ENCODE measurements at places on chromosomes 7 and 10.

DNA sequence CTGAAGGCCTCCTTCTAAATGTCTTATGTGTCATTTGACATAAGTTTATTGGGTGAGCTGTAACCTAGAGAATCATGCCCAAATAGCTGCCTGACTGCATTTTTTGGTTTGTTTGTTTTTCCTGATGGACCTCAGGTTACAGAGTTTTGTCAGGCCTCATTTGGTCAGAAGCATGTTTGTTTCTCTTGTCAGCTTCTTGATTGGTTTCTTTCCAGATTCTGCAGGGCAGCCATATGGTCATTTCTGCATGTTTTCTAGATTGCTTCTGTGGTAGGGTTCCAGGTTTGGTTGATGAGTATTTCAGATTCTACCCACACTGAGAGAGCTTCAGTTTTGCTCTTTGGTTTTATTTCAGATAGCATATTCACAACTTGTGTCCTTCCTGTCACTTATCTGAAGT is 28.0 kb downstream of the GLCCI1 start:
- peak; percentile 4 for DNase-seq

DNA sequence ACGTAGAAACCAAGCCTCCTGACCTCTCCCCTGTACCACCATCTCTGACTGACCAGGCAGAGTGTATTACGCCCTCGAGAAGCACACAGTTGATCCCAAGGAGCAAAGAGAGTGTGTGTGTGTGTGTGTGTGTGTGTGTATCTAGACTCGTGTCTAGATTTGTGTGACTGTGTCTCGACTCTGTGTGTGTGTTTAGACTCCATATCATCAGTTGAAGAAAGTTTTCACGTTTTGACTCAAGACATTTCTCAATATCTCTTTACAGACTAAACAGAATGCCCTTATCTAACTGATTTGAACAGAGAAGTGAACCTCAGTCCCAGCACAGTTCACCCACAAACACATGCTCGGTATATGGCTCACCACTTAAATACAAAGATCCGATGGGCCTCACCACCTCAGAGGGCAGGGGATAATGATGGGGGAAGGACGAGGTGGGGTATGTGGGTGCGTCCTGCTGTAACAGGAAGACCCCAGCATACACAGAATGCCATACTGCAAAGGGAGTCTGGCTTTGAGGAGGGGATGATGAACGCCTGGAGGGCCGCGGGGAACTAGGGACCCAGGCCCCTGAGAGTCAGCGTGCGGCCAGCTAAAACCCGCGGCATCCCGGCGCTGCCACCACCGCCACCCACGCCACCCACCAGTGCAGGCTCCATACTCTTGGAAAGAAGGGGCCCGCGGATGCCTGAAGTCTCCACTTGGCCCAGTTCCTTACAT is 780 bp downstream of the ALDH18A1 start:
- DNase-seq: peak; percentile 30

DNA sequence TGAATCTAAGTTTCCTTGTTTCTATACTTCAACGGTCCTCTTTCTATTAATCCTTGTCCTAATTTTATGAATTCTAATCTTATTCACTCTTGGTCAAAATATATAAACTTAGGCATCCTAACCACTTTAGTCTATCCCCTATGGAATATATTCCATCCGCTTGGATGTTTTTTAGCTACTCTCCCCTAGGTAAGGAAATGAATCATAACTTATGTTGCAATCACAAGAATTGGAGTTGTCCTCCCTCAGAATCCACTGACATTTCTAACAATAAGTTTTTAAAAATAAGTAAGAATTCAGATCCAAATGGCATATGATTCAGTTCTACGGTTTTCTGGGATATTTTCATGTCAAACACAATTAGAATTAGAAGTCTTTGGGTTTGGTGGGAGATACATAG is 1081.6 kb downstream of the SORCS1 start:
- no peak for DNase-seq

GRCh38 chr7:16648551-16648950 is 2.6 kb downstream of the BZW2 start:
- DNase-seq: no peak

DNA sequence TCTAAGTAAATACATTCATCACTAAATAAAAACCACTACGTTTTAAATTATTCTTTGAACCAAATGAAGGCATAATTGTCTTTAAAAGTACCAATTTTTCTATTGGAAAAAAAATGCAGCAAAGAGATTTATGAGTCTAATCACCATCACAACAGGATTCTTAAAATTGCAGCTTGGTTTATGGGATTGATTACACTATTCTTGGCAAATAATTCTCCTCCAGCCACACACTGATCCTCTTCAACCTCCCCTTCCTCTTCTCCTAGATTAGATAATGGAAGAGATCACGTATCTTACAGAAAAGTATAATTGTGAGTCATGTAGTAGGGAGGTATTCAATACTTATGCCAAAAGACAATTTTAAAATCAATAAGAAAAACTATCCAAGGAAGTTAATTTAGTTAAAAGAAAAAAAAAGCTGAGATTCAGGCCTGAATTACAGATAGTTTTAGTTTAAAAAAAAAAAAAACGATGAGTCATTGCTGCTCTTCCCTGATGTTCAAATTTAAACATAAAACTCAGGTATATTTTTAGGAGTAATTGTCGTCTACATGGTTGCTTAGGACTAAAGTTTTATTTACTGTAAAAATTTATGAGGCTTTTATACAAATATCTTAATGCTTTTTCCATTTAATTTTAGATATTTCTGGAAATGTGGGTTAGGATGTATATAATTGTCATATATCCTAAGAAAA is 133.7 kb upstream of the CDK1 start:
- no peak for DNase-seq

GRCh38 chr10:29734640-29734961 is 99.8 kb upstream of the SVIL start:
- DNase-seq: no peak

- DNase-seq: no peak
Measured at GRCh38 chr7:40714363-40715052, 579.7 kb downstream of the SUGCT start.

DNA sequence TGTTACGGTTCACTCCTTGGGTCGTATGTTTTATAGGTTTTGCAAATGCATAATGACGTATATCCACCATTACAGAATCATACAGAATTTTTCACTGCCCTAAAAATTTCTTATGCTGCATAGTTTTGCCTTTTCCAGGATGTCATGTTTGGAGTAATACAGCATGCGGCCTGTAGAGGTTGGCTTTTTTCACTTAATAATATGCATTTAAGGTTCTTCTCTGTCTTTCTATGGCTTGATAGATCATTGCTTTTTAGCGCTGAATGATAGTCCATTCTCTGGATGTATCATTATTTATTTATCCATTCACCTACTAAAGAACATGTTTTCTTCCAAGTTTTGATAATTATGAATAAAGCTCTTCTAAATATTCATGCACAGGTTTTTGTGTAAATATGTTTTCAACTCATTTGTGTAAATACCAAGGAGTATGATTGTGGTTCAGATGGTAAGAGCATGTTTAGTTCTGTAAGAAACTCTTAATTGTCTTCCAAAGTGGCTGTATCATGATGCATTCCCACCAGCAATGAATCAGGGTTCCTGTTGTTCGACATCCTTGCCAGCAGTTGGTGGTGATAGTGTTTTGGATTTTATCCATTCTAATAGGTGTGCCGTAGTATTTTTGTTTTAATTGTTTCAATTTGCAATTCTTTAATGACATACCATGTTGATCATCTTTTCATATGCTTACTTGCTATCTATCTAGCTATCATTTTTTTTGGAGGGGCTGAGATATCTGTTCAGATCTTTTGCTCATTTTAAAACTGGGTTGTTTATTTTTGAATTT is 531.2 kb upstream of the GHITM start:
- no peak for DNase-seq

- DNase-seq: no peak
Measured at GRCh38 chr10:87771871-87772500, 46.0 kb downstream of the ATAD1 start.

DNA sequence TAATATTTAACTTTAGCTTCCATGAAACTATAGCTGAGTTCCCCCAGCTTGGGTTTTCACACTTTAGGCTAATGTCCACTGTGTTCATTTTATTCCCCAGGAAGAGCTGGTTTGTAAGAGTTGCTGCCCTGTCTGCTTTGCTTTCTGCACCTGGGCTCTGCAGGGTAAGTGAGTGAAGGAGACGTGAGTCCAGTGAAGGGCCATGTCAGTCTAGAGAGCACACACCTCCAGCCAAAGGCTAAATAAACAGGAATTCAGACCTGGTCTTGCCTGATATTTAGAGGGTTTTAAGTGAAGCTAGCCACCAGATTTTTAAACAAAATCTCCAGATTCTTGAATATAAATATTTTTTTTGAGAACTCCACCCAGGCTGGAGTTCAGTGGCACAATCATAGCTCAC is 24.5 kb upstream of the FZD1 start:
- no peak for DNase-seq

DNA sequence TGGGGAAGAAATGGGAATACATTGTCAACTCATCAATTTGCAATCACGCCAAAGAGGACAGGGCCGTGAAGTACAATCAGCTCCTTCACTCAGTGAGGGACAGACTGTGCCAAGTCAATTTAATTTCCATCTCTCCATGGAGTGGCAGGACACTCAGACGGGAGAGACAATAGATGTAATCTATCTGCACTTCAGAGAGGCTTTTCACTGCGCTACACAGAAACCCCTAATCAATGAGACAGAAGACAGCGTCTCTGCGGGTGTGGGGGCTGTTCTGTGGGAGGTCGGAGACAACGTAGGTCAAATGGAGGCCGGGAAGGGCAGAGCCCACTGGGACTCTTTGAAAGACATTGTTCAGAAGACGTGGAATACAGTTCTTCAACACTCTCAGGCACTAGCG is 541.0 kb upstream of the ADARB2 start:
- no peak for DNase-seq

DNA sequence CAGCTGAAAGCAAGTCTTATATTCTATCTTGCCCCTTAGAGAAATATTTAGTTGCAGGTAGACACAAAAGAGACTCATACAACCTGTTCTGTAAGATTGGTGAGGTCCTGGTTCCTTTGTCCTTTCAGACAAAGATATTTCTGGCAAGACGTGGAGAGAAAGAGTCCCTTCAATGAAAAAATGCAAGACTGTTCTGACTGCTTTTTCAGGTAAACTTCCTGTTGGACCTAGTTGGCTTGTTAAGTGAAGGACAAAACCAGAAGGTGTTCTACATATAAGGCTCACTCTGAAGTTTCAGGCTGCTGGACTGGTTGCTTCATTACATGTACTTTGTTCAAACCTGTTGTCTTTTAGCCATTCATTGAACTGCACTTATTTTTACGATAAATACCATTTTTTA is 119.0 kb upstream of the PTPRZ1 start:
- DNase-seq: no peak

- no peak for DNase-seq
Measured at GRCh38 chr7:138843632-138844580, 45.9 kb upstream of the ATP6V0A4 start.

GRCh38 chr7:46811529-46811928 is 770.4 kb downstream of the TNS3 start:
- peak; percentile 77 for DNase-seq

DNA sequence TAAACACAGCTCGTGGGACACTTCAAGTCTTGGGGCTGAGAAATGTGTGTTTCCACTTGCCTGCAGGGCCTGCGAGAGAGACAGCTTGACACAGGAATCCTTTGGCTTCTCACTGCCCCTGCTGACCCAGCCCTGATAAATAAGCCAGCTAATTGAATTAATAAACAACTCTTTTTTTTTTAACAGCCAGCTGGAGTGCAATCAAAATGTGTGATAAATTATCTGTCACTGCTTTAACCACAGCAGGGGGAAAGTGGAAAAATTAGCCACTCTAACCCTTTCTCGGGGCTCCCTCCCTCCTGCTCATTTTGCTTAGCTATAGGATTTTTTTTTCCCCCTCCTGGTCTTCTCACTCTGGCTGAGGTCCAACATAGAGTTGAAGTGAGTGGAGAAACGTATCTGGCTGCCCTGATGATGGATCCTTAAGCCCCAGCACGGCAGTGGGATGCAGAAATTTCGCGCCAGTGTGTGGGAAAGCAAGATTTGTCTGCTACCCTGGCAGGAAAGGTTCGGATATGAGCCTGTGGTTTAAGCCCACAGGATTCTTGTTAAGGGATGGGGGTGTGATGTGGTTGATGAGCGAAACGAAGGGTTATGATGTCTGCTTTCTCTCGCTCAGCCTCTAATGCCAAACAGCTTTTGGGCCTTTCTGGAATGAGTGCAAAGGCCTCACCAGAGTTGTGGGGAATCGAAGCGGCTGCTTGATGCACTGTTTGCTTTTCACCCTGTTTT is 173.8 kb downstream of the TRIL start:
- no peak for DNase-seq

- DNase-seq: no peak
Measured at GRCh38 chr7:105829681-105830322, 46.6 kb downstream of the ATXN7L1 start.

DNA sequence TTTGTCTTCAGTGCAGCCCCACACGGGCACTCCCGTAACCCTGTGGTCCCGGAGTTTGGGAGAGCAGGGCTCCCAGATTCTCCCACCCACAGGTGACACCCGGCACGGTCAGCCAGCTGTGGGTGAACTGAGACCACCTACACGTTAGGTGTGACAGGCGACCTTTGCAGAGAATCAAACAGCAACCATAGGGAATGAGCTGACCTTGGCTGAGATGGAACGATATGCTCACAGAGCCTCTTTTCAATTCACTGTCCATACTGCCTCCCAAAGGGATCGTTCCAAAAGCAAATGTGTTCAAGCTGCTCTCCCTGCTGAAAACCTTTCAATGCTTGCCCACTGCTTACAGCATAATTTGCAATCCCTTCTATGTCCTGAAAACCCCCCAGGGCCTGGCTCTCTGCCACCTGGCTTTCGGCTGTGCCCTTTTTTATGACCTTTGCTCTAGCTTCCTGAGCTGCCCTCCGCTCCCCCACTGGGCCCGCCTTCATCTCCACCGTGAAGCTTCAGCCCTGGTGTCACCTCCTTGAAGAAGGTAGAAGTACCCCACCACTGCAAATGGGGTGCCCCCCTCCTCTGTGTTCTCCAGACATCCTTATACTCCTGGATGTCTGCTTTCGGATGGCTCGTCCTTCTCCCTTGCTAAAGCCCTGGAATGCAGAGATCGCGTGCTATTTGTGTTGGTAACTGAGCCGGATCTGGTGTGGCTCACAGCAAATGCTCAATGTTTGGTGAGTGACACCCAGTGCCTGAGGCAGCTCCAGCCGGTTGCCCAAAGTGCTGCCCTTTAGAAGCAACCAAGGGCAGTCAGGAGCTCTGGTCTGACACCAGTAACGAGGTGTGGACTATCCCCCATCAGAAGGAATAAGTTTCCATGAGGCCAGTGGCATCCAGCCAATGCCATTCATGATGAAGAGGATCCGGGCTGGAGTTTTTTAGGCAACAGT is 90.4 kb downstream of the KIAA1549 start:
- DNase-seq: no peak

GRCh38 chr10:124000792-124001201 is 92.6 kb downstream of the CHST15 start:
- DNase-seq: no peak

GRCh38 chr7:106755641-106756040 is 94.7 kb upstream of the CCDC71L start:
- no peak for DNase-seq

GRCh38 chr10:99733366-99733765 is 1.3 kb downstream of the CUTC start:
- DNase-seq: no peak

- peak; percentile 60 for DNase-seq
Measured at GRCh38 chr7:105934572-105935185, 28.4 kb upstream of the CDHR3 start.
